ENCODE measurements at places on chromosomes 11 and 22.
A peak's percentile ranks its signal among the peaks of the same experiment; 100 is the strongest.

- DNase-seq = no peak
Measured at GRCh38 chr11:106280036-106280435, 202.6 kb downstream of the AASDHPPT start.

GRCh38 chr11:108592591-108593213 lies 866 bp downstream of the EXPH5 start:
- DNase-seq = no peak

DNA sequence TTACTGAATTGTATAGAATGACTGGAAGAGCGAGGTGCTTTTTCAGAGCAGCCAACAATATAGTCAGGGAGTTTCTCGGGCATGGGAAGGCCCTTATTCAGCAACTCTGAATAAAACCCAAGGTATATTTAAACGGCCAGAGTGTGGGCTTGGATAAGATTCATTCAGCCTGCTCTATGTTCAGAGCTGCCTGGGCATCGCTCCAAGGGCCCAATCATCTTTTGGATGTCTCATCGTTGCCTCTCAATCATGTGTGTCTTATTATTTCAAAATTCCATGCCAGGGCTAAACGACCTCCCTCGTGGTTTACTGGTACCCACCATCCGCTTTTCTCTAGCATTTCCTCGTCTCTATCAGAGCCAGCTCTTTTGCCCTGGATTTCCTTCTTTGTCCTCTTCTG lies 19.5 kb upstream of the NTM start:
- DNase-seq = no peak

DNA sequence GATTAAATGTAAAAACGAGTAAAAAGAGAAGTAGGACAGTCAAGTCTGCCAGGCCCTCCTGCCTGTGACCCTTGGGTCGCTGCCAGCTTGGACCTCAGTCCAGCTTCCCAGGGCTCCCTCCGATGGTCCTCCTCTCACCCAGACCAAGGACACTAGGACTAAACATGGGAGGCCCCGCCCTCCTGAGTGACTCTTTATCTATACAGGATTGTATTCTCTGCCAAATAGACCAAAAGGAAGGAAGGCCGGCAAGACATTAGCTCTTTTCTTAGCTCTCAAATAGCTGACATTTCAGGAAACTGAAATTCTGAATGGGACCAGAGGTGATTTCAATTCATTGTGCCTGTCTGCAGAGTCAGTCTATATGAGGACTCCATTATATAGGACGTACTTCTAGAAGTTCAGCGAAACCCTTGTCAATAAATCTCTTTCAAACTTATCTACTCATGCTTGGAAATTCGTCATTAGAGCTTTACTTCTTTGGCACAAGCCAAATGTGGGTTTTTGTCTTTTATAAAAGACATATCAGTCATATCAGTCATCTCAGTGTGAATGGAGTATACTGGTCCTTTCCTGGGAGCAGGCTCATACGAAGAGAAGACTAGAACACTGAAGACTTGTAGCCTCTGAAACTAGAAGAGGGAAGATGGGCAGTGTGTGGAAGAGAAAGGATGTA lies 28.5 kb downstream of the ADORA2A start:
- DNase-seq = no peak

DNA sequence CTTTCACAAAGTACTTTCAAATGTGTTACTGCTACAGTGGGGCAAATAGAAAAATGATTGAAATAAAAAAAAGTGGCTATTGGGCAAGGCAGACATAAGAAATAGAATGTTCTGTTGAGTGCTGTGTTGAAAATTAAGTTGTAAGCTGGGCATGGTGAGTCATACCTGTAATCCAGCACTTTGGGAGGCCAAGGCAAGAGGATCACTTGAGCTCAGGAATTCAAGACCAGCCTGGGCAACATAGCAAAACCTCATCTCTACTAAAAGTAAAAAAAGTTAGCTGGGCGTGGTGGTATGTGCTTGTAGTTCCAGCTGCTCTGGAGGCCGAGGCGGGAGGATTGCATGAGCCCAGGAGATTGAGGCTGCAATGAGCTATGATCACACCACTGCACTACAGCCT lies 26.9 kb upstream of the LDHA start:
- DNase-seq = no peak

- no peak for DNase-seq
Measured at GRCh38 chr11:134510233-134511040, 98.4 kb upstream of the B3GAT1 start.

GRCh38 chr22:28885939-28886338 lies 2.6 kb downstream of the ZNRF3 start:
- no peak for DNase-seq

DNA sequence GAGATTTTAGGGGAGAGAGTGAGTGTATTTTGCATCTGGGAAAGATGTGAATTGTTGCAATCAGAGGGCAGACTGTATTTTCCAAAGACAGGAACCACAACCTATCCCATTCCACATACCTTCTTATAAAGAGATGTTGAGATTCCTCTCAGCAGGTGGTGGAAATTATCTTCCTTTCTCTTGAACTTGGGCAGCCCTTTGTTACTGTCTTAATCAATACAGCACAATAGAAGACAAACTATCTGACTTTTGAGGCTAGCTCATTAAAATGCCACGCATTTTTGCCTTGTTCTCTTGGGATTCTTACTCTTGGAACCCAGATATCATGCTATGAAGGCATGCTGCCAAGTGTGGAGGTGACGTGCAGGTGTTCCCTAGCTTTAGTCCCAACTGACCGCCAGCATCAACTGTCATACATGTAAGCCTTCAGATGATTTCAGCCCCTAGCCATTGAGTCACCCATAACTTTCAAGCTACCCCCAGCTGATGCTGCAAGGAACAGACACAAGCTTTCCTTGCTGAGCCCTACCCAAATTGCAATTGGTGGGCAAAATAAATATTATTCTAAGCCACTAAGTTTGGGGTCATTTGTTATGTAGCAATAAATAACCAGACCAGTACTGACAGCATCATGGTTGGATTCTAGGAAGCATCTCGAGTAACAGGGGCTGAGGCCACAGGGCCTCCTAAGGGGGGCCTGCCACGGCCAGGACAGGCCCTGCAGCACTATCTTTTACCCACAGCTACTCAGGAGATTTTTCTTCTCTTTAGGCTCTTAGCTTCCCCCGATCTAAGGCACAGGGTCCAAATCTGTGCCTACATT lies 63.0 kb downstream of the RPL27A start:
- DNase-seq = no peak

DNA sequence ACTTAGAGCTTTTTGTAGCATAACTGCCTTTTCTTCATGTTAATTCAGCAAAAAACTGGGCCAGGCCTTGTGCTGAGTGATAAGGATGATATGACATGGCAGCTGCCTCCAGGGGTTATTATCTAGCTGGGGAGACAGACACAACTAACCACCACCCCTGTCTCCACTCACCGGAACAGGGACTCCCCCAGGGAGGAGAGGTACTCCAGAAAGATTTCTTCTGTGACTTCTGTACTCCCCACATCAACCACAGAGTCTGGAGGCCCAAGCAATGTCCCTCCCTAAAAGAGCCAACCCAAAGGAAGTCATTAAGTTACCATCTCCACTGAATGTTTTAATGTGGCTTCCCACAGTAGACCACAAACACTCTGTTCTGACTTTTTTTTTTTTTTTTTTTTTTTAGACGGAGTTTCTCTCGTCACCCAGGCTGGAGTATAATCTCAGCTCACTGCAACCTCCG lies 14.3 kb upstream of the PMM1 start:
- no peak for DNase-seq

GRCh38 chr11:20363500-20364340 lies at the start of gene HTATIP2:
HTATIP2 (plus strand) TSS chr11:20363714; CDS start chr11:20364238, 524 bp downstream.
- DNase-seq = peak; percentile 15

DNA sequence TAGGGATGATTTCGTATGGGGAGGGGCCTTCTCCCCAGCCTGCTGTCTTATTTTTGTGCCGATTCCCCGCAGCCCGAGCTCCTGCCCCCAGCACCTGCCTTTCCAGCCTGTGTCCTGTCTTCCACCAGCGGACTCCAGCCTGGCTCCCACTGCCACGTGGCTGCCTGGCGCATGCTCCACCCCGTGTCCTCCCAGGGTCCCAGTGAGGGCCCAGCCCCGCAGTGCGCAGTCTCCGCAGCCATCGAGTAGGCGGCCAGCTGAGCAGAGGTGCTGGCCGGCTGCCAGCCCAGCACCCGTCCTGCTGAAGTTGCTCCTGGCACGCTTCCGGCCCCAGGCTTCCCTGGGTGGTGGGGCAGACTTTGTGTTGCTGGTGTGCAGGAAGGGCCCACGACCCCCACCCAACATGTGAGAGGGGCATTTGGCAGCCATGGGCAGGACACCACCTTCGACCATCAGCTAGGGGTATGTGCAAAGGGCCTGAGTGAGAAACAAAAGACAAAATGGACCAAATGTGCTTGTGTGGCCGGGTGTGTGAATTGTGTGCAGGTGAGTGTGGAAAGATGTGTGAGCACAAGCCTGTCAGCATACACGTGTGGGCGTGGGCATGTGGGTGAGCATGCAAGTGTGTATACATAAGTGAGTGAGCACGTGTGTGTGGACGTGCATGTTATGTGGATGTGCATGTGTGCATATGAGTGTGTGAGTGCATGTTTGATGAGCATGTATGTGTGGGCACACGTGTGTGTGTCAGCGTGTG lies 55.9 kb downstream of the RTN4R start:
- DNase-seq = peak; percentile 69

- no peak for DNase-seq
Measured at GRCh38 chr11:2835296-2835695, 50.3 kb downstream of the CDKN1C start.

- no peak for DNase-seq
Measured at GRCh38 chr22:40022536-40023240, 27.9 kb downstream of the FAM83F start.

DNA sequence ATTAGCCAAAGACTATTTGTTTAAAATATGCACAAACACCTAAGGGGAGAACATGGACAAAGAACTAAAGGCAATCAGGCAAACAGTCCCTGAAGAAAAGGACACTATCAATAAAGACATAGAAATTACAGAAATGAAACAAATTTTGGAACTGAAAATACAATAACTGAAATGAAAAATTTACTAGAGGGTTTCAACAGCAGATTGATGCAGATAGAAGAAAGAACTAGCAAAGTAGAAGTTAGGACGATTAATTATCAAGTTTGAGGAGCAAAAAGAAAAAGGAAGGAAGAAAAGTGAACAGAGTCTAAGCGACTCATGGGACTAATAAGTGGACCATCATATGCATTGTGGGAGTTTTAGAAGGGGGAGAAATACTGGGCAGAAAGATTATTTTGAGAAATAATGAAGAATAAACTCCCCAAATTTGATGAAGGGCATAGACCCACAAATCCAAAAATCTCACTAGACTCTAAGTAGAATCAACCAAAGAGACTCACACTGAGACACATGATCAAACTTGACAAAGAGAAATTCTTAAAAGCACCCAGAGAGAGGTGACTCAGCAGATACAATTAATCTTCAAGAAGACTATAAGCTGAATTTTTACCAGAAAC lies 62.9 kb downstream of the JAM3 start:
- no peak for DNase-seq

GRCh38 chr11:68382358-68382998 lies 70.1 kb downstream of the LRP5 start:
- DNase-seq = no peak

- no peak for DNase-seq
Measured at GRCh38 chr11:133840479-133840941, 4.8 kb downstream of the SPATA19 start.

DNA sequence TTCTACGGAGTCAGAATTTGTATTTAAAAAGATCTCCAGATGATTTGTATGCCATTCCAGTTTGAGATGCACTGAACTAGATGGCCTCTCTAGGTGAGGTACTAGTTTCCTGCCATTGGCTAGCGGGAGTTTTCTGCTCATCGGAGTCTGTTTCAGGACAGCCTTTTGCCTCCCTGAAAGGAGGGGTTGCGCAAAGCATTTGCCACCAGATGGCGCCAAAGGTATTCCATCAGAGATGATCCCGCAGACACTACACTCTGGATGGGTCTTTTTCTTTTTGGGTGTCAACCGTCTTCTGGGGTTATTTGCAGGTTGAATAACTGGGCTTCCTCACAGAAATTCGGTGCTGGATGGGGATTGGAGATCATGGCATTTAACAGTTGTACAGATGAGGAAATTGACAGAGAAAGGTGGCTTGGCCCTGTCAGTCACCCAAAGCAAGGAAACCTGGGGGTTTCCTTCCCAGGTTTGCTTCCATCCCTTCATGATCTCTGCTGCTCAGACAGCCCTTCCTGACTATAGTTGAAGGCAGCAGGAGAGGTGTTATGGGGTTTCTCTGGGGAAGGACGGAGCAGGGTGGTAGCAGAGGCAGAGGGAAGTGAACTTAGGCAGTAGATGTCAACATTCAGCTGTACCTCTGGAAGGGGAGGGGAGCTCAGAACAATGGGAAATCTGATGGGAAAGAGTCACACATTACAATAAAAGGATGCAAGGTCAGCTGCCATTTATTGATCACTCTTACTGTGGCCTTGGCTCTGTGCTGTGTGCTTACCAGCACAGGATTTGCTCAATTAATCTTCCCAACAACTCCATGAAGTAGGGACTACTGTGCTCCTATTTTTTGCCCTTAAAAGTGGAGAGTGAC lies 81.6 kb downstream of the CCDC81 start:
- peak; percentile 61 for DNase-seq

DNA sequence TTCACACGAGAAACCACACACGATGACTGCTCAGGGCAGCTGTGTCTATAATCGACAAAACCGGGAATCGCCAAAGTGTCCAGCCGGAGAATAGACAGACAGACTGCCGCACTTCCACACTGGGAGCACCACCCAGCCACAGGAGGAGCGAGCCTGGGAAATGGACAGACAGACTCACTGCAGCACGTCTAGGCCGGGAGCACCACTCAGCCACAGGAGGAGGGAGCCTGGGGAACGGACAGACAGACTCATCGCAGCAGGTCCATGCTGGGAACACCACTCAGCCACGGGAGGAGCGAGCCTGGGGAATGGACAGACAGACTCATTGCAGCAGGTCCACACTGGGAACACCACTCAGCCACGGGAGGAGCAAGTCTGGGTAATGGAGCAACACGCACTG lies 137.2 kb downstream of the BRD1 start:
- DNase-seq = no peak

DNA sequence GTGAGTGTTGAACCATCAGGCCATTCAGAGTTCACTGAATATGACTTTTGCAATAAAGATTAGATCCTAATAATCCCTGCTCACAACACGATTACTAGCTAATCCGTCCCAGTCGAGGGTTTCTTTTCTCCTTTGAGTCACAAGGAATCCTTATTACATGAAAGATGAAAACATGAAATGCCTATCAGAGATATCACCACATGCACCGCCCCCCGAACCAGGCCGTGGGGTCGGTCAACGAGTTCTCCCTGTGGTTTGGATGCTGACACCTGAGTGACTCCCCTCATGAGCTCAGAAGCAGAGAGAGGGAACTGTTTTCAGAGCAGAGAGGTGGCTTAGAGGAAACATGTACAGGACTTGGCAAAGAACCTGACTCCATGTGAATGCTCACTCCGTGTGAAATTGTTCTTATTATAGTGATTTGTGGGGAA lies 263.3 kb downstream of the ETS1 start:
- no peak for DNase-seq

Measured in NCI-H510A (cell line).